ENCODE measurements at places on chromosomes 5 and 9. TPM values are rescaled to one million over a fixed set of nuclear protein-coding genes. Genes with fewer than 3 reads are reported as not detected.

The PALM2AKAP2 gene
- total RNA-seq: 2.9 TPM

DNA sequence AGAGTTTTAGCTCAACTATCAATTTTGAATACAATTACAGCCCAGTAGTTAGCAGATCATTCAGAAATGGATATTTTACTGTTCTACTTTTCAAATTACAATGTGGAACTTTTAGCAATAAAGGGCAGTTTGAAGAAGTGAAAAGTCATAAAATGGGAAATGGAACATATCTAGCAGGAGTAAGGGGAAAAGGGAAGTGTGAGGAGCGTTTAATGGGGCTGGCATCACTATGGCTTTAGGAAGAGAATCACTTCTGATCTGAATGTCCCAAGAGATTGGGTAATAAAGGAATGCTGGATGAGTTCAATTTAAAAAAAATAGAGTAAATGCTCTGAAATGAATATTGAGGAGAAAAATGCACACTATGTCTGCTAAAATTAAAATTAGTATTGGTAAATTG lies 77.4 kb downstream of the ATPSCKMT start:
- H3K27ac ChIP-seq: no peak overlapping the region
- H3K4me3 ChIP-seq: no peak overlapping the region
- H3K27me3 ChIP-seq: no peaks in the 10 kb centered on the region

- H3K36me3 ChIP-seq: no peaks in the 10 kb centered on the region
- no peaks in the 10 kb centered on the region for H3K27me3 ChIP-seq
- no peak for DNase-seq
These were observed 8.6 kb downstream of the GPR151 start for GRCh38 chr5:146507428-146507827.

- no peak overlapping the region for H3K27ac ChIP-seq
- no peaks in the 10 kb centered on the region for H3K27me3 ChIP-seq
- DNase-seq: no peak
- peaks cover 11% of the 10 kb centered on the region for H3K4me1 ChIP-seq
These were observed 965 bp downstream of the GLIPR2 start for GRCh38 chr9:36137392-36138004.

GRCh38 chr5:151870820-151871219 lies 53.8 kb downstream of the GLRA1 start:
- no peak for DNase-seq
- no peak overlapping the region for H3K27ac ChIP-seq
- no peaks in the 10 kb centered on the region for H3K27me3 ChIP-seq
- no peaks in the 10 kb centered on the region for H3K36me3 ChIP-seq
- H3K4me3 ChIP-seq: no peak overlapping the region

The IPO11 gene
- total RNA-seq: 26.5 TPM

The ROR2 gene
- 35.5 TPM for total RNA-seq

Measured in ovary (tissue), 10 donors.